ENCODE measurements at places on chromosomes 2 and 18. TPM values are rescaled to one million over a fixed set of nuclear protein-coding genes. Genes with fewer than 3 reads are reported as not detected.

SIX2 gene
- not detected for polyA plus RNA-seq

- DNase-seq: no peak
- H3K4me1 ChIP-seq: peaks cover 75% of the 10 kb centered on the region
- no peak overlapping the region for H3K27ac ChIP-seq
- H3K27me3 ChIP-seq: no peaks in the 10 kb centered on the region
- H3K36me3 ChIP-seq: no peaks in the 10 kb centered on the region
These were observed 45.8 kb downstream of the MAP4K4 start for GRCh38 chr2:101743288-101743687.

DNA sequence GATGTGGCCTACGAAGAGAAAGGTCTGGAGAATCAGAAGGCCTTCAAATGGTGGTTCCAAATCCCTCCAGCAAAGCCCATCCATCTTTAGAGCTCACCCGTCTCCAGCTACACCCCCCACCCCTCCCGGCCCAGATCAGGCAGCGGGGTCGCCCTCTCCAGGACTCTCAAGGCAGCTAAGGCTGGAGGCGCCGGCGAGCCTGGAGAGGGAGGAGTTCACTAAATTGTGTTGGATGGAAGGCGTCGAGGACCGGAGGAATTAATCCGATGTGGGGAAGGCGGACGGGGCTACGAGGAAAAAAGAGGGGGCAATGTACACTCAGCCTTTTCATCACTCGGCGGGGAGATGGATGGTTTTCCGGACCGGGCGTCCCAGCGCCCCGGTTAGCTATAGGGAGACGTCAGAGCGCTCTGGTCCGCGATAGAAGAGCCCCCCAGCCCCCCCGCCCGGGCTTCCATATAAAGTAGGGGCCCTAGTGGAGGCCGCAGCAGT is at the start of gene GRP:
Gene GRP, plus strand, starts transcription at position 487 of the 492 bp plus-strand sequence. CDS start 108 bp downstream, outside the sequence.
- H3K36me3 ChIP-seq: no peaks in the 10 kb centered on the region
- no peak for DNase-seq
- H3K4me3 ChIP-seq: no peak within 1 kb of the TSS
- H3K4me1 ChIP-seq: no peaks in the 10 kb centered on the region
- H3K27ac ChIP-seq: no peak within 1 kb of the TSS

SERPINB4 gene
- polyA plus RNA-seq: not detected

DNA sequence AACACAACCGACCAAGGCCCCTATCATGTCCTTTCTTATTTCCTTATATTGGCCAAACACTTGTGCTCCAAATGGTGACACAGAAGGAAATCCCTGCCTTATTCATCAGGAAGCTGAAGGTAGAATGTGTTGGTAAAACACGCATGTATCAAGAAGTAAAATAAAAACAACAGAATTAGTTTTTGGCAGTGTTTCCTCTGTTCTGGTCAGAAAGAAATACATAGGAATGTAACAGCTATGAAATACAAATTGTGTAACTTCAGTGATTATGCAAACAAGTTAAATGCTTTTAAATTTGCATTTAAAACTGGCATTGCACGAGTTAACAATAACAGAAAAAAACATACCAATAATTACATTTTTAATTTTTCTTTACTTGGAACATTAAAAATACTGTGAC is 19.3 kb downstream of the ST6GAL2 start:
- no peaks in the 10 kb centered on the region for H3K4me1 ChIP-seq
- no peak overlapping the region for H3K4me3 ChIP-seq
- no peaks in the 10 kb centered on the region for H3K27me3 ChIP-seq

TWIST2 gene
- polyA plus RNA-seq: 0.49 TPM

- peak overlapping the region; percentile 88 for H3K27ac ChIP-seq
- H3K27me3 ChIP-seq: no peaks in the 10 kb centered on the region
- no peaks in the 10 kb centered on the region for H3K36me3 ChIP-seq
- peak overlapping the region; percentile 100 for H3K4me3 ChIP-seq
- peaks cover 62% of the 10 kb centered on the region for H3K4me1 ChIP-seq
These were observed 1.6 kb downstream of the MAP4K4 start for GRCh38 chr2:101698844-101699754.

- peak overlapping the region; percentile 76 for H3K4me3 ChIP-seq
- H3K4me1 ChIP-seq: peaks cover 76% of the 10 kb centered on the region
- no peaks in the 10 kb centered on the region for H3K36me3 ChIP-seq
These were observed 24.4 kb upstream of the CATIP start for GRCh38 chr2:218332288-218332687.

TRABD2A gene
- polyA plus RNA-seq: 0.95 TPM

GRCh38 chr18:50967714-50968661 is at the start of gene ELAC1:
ELAC1 (plus strand) TSS chr18:50968040; CDS start chr18:50974405, 6,365 bp downstream.
- H3K27me3 ChIP-seq: no peaks in the 10 kb centered on the region
- peak within 1 kb of the TSS; percentile 91 for H3K4me3 ChIP-seq
- peaks cover 15% of the 10 kb centered on the region for H3K4me1 ChIP-seq
- no peaks in the 10 kb centered on the region for H3K36me3 ChIP-seq

DNA sequence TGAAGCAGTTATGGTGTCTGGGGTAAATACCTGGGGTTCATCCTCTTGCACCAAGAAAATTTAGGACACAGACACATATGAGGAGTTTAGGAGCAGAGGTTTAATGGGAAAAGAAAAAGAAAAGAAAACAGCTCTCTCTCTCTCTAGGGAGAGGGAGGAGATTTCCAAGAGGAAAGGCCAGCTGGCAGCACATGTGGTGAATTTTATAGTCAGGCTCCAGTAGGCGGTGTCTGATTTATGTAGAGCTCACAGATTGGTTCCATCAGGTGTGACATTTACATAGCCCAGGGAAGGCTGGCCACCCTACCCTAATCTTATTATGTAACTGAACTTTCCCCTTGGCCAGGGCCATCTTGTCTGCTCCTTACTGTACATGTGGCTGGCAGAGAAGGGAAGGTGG is 297.5 kb upstream of the RGPD4 start:
- no peak overlapping the region for H3K4me3 ChIP-seq
- no peak overlapping the region for H3K27ac ChIP-seq
- no peaks in the 10 kb centered on the region for H3K4me1 ChIP-seq
- no peaks in the 10 kb centered on the region for H3K36me3 ChIP-seq

GDF7 gene
- not detected for polyA plus RNA-seq

DNA sequence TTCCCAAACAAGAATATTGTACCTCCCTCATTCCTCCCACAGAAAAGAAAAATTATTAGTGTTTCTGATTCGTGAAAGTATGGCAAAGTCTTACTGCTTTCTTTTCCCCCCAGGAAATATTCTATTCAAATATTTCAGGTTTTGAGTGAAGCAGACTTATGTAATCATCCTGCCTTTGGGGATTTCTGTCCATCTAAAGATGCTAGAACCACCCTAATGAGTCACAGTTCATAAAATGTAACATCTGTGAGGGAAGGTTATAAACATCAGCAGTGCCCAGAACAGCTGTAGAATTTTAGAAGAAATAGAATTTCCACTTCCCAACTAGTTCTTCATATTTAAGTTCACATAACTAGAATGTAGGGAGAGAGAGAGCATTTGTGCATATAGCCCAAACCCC is 39.0 kb downstream of the EEF1B2 start:
- H3K36me3 ChIP-seq: no peaks in the 10 kb centered on the region
- no peaks in the 10 kb centered on the region for H3K27me3 ChIP-seq
- H3K4me1 ChIP-seq: peaks cover 7% of the 10 kb centered on the region
- H3K27ac ChIP-seq: no peak overlapping the region

LGALSL gene
- polyA plus RNA-seq: 0.22 TPM

DNA sequence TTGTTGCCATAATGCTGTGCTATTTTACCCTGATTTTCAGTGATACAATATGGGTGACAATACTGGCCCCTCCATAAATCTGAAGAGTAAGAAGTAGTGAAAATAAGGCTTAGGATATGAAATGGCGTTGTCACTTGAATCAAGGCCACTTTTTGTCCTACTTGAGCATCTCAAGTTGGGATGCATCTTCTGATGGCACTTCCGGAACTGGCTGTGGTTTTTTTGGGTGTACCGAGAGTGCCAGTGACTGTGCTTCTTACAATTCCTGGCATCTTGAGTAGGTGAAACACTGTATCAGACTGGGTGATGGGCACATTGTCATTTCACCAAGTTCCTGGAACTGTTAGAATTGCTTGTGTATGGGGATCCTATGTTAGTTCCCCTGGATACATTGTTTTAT is 52.5 kb upstream of the EML6 start:
- H3K27me3 ChIP-seq: no peaks in the 10 kb centered on the region
- H3K4me3 ChIP-seq: no peak overlapping the region
- H3K36me3 ChIP-seq: peaks cover 23% of the 10 kb centered on the region
- DNase-seq: no peak
- peaks cover 64% of the 10 kb centered on the region for H3K4me1 ChIP-seq

DNA sequence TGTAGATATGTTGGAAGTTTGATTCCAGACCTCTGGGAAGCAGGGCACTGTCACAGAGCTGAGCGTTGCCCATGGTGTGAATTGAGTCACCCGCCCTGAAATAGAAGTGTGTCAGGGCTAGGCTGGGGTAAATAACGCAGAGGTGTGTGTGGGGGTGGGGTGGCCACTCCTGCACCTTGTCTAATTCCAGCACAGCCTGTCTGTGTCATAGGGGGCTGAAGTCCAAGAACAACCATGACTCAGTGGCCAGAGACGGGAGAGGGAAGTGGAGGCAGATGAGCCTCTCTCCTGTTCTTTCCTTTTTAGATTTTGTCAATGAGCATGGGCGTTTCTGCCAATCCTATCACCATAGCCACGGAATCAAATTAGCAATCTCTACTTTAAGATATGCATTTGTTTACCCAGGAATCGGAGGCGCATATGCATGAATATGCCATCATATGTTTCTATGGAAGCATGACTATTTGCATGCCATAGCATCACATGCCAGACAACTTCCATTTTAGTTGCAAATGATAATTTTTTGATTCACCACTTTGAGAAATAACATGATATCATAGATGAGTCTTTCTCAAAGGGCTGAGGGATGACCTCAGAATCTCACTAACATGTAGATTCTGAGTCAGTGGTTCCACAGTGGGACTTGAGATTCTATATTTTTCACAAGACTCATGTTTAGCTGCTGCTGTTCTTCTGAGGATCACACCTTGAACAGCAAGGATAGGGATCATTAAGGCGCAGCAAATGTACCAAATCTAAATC is 852.9 kb downstream of the DCDC2C start:
- no peaks in the 10 kb centered on the region for H3K27me3 ChIP-seq
- H3K27ac ChIP-seq: no peak overlapping the region
- no peak for DNase-seq
- H3K36me3 ChIP-seq: no peaks in the 10 kb centered on the region
- no peak overlapping the region for H3K4me3 ChIP-seq

ALPI gene
- polyA plus RNA-seq: not detected

DNER gene
- polyA plus RNA-seq: 0.20 TPM

DNA sequence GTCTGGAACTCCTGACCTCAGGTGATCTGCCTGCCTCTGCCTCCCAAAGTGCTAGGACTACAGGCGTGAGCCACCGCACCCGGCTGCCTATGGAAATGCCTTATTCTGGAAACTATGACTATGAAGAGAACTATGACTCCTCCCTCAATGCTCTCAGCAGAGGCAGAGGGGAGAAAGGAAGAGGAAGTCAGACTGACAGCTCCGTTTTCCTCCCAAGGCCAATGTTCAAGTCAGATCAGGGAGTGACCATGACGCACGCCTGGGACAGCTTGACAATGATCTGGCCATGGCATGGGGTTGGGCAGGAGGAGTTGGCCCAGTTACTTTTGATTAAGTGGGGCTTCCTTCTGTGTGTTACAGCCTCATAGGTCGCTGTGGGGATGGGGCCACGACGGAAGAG is 44.3 kb upstream of the MRPL33 start:
- peaks cover 11% of the 10 kb centered on the region for H3K4me1 ChIP-seq
- H3K36me3 ChIP-seq: no peaks in the 10 kb centered on the region
- peak; percentile 80 for DNase-seq
- no peak overlapping the region for H3K4me3 ChIP-seq
- H3K27me3 ChIP-seq: no peaks in the 10 kb centered on the region
